Non-pigmented ciliary epithelial cell (primary cell): ENCODE measurements at places on chromosomes 2 and 18.

DNA sequence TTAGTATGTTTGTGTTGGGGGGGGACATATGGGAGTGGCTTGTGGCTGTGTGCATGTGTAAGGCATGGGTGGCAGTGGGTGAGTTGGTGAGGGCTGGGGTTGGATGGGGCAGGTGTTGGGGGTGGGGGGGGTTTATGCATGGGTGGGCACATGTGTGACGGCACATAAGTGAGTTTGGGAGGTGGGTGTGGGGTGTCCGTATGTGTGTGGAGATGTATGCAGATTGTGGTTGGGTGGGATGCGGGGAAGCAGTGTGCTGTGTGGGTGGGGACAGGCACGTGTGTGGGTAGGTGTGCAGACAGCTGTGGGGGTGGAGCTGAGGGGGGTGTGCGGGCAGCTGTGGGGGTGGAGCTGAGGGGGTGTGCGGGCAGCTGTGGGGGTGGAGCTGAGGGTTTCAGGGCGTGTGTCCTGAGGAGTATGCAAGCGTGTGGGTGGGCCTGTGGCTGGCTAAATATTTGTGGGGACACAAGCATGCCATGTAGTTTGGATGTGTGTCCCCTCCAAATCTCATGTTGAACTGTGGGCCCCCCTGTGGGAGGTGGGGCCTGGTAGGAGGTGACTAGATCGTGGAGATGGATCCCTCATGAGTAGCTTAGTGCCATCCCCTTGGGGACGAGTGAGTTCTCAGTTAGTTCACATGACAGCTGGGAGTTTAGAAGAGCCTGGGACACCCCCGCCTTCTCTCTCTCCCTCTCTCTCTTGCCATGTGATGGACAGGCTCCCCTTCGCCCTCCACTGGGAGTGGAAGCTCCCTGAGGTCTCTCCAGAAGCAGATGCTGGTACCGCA lies 59.4 kb downstream of the ANKMY1 start:
- DNase-seq, result no peak

- peak; percentile 75 for DNase-seq
Measured at GRCh38 chr2:17104454-17104853, 413.8 kb downstream of the RAD51AP2 start.

GRCh38 chr2:218569661-218570500 lies 1.2 kb downstream of the CNOT9 start:
- DNase-seq, result peak; percentile 19

DNA sequence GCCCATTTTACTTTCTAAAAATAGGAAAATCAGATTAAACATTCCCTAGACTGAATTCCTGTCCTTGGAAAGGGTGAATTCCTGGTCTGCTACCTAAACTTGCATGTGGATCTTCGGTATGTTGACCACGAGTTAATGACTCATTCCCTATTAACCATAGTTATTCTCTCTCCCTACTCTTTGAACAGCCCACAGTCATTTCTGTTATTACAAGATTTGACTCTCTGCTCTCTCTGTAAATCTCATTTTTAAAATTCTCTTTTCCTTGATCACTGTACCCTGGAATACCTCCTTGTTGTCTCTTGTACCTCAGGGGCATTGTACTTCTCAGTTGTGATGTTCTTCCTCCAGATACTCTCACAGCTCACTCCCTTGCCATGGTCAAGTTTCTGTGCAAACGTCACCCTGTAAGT lies 92.0 kb upstream of the GULP1 start:
- DNase-seq, result peak; percentile 85

- peak; percentile 81 for DNase-seq
Measured at GRCh38 chr2:29606104-29607037, 315.0 kb downstream of the ALK start.

- DNase-seq, result no peak
Measured at GRCh38 chr2:25257931-25258846, 83.5 kb downstream of the DNMT3A start.

- DNase-seq, result no peak
Measured at GRCh38 chr2:213015387-213016165, 135.8 kb downstream of the IKZF2 start.

GRCh38 chr2:215290980-215291599 lies 20.8 kb upstream of the ATIC start:
- no peak for DNase-seq

- no peak for DNase-seq
Measured at GRCh38 chr2:219028996-219029828, 12.1 kb downstream of the CFAP65 start.

DNA sequence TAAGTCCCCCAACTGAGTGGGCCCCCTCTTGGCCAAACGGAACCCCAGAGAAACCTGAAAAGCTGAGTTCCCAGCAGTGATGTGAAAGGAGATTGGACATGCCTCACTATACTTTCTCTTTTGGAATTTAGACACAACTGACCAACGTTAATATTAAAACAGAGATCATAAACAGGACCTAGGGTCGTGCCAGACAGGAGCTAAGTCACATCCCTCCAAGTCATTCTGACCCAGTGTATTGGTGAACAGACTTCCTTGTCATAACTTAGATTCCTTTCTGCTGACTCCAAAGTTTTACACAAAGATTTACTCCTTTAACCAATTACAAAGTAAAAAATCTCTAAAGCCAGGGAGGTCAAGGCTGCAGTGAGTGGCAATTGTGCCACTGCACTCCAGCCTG lies 46.9 kb downstream of the UXS1 start:
- DNase-seq, result no peak

- no peak for DNase-seq
Measured at GRCh38 chr2:2368476-2368875, 37.4 kb upstream of the MYT1L start.

DNA sequence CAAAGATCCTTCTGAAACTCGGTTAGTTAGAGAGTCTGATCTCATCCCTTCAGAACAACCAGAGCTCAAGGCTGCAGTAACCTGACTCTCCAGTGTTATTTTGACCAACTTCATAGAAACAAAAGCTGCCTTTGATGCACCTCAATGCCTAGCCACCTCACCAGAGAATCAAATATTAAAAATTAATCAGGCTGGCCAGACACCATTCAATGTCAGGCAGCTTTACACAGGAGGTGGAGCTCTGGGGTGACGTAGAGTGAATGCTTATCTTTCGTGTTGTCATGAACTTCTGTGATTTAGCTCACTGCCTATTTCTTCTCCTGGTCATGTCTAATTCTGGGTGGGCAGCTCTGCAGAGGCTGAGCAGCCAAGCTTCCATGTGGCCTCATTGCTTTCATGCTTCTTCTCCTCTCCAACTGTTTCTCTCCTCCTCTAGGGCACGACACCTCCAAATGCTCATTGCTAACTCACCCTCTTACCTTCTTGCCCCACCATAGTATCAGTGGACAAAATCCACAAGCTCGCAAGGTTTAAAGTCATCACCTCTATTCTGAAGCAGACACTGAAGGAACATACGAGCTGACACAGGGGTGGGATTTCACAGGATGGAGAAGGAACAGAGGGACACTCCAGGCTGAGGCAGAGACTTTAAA lies 39.4 kb downstream of the AAK1 start:
- no peak for DNase-seq

DNA sequence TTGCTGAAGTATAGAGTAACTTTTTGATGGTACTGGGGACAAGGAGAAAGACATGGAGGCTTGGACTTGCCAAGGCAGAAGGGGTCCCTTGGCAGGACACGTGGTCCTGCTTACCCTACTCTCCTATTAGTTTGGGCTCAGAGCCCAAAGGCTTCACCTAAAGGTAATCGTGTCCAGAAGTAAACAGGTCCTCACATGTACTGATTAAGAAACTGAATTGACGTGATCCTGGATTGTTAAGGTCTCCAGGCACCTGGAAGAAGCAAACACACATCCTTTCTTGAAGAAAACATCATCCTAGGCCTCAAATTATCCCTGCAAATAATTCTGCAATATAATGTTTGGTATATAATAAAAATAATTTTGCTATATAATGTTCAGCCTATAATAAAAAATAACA lies 50.0 kb downstream of the DTNB start:
- no peak for DNase-seq

- no peak for DNase-seq
Measured at GRCh38 chr2:196809260-196809659, at the start of gene C2orf66. TSS of gene C2orf66 (minus strand) at chr2:196809355. CDS start at chr2:196809336, 19 bp downstream.

DNA sequence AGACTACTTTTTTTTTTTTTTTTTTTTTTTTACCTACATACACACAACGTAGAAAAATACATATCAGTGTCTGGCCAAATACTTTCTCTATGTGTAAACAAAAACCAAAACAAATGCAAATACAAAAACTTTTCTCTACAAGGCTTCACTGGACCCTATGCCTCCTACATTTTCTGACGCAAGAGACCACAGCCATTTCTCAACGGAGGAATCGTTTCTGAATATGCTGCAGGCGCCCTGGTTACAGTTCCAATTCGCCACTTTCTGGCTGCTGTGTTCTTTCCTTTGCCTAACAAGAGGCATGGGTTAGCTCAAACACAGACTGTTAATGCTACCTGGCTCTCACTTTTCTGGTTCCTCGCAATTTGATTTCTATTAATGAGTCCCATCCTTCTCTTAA lies 96.4 kb downstream of the EPB41L3 start:
- no peak for DNase-seq

DNA sequence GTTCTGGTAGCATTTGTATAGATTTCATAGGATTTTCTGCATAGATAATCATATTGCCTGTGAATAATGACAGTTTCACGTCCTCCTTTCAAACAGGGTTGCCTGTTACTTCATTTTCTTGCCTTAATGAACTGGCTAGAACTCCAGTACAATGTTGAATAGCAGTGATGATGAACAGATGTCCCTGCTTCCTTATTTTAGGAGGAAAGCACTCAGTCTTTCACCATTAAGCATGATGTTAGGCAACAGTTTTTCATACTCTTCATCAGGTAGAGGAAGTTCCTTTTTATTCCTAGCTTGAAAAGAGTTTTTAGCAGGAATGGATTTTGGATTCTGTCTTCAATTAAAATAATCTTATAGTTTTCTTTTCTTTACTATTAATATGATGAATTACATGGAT lies 39.7 kb downstream of the C2orf76 start:
- no peak for DNase-seq

DNA sequence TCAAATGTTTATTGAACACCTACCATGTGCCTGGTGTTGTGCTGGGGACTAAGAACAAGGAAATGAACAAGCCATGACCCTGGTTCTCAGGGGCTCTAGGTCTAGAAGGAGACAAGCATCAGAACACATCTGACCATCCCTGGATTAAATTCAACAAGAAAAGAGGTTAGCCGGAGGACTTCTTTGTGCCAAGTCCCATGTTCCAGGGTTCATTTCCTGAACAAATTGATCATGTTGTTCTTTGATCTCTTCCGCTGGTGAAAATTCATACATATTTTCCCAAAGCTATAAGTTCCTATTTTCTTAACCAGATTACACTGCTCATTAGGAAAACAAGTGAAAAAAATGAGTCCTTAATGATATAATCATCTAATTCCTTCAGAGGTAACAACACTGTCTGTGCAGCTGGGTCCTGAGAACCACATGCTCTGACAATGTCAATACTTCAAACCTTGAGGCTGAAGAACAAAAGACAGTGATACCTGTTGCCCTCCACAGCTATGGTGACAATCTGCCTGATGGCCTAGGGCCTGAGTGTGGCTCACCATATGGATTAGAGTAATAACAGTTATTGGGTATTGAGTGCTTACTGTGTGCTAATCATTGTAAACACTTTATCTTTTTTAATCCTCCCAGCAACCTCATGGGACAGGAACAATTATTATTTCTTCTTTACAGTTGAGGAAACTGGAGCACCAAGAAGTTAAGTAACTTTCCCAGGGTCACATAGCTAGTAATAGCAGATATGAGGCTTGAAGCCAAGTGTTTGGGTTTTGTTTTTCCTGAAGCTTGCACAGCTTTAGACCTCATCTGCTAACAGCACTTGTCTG lies 24.6 kb upstream of the INO80C start:
- DNase-seq, result no peak
